ENCODE measurements at places on chromosomes 3 and 15.

DNA sequence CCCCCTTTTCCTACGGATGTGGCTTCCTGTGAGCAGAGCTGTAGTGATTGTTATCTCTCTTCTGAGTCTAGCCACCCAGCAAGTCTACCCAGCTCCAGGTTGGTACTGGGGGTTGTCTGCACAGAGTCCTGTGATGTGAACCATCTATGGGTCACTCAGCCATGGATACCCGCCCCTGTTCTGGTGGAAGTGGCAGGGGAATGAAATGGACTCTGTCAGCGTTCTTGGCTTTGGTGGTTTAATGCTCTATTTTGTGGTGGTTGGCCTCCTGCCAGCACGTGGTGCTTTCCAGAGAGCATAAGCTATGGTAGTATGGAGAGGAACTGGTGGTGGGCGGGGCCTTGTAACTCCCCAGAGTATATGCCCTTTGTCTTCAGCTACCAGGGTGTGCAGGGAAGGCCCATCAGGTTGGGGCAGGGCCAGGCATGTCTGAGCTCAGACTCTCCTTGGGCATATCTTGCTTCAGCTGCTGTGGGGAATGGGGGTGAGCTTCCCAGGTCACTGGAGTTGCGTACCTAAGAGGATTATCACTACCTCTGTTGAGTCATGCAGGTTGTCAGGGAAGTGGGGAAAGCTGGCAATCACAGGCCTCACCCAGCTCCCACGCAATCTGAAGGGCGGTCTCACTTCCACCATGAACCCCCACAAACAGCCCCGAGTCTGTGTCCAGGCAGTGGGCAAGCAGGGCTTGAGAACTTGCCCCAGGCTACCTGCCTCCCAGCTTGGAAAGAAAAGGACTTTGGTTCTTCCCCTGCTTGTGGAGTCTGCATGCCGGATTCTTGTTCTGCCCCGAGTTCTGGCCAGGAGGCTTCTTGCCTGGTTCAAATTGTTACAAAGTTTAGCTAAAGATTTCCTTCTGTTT is 9.0 kb upstream of the ADGRG7 start:
- DNase-seq: no peak

GRCh38 chr3:190533511-190534281 is 19.8 kb downstream of the IL1RAP start:
- no peak for DNase-seq

- DNase-seq: no peak
Observed at GRCh38 chr3:11118181-11118682, 36.1 kb upstream of the HRH1 start.

- no peak for DNase-seq
Observed at GRCh38 chr3:171260466-171260865, 199.7 kb downstream of the TNIK start.

DNA sequence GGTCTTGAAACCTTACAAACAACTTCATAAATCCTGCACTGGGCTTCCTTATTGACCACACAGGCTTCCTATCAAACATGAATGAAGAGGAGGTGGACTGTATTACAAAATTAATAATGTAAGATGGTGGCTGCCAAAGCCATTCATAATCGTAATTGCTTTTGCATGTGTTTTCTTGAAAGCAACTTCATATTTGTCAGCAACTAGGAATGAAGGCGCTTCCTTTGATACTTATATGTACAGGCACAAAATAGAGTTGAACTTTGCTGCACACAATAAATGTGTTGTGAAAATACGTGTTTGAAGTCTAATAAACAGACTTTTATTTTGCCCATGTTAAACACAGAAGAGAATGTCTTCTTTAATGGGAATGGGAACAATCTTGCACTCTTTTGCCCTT is 72.1 kb upstream of the OXTR start:
- DNase-seq: no peak

GRCh38 chr15:88900309-88900981 is 5.1 kb upstream of the HAPLN3 start:
- DNase-seq: no peak

GRCh38 chr15:66592505-66593218 is 26.9 kb upstream of the LCTL start:
- DNase-seq: no peak

GRCh38 chr15:91572110-91572509 is 281.4 kb upstream of the SLCO3A1 start:
- DNase-seq: no peak

DNA sequence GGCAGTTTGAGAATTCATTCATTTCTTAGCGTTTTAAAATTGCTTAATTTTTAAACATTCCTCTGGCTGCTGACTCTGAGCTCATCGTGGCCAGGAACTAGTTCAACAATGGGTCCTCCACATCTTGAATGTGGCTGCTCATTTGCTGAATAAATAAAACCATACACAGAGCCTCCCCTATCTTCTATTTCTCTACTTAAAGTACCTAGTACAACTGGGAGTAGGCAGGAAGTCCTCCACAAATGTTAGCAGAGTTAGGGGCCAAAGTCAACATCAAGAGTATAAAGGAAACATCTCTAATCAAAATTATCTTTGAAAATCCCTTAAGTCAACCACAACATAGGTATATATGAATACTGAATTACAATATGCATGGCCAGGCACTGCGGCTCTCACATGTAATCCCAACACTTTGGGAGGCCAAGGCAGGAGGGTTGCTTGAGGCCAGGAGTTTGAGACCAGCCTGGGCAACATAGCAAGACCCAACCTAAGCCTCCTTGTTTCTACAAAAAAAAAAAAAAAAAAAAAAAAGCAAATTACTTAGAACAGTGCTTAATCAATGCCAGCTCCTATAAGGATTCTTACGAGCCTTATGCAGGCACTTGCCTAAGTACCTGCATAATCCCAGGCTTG is 57.5 kb upstream of the LMOD3 start:
- DNase-seq: no peak

- DNase-seq: no peak
Observed at GRCh38 chr3:57030721-57031120, 29.7 kb upstream of the SPATA12 start.

- DNase-seq: no peak
Observed at GRCh38 chr3:58989163-58989562, 60.7 kb downstream of the CFAP20DC start.

GRCh38 chr3:7444886-7445285 is 584.0 kb downstream of the GRM7 start:
- DNase-seq: no peak

DNA sequence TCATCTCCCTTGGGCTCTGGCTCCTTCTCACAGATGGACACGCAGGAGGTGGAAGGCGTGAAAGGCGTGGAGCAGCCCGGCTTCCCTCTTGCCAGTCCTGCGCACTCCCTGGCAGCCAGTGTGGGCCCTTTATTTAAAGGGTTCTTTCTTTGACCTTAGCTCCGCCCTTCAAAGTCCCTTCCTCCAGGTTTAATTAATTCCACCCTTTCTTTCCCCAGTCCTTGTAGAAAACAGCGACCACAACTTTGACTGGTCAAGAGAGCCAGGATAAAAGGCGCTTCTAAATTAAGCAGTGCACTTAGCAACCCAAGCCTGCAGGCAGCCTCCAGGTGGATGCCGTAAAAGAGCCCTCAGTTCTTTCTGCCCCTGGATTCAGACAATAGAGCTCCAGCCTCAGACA is at the start of gene HDC:
Gene HDC (minus strand): TSS at position 107 of the 400 bp plus-strand sequence. CDS start 103 bp downstream, at position 4.
- no peak for DNase-seq

DNA sequence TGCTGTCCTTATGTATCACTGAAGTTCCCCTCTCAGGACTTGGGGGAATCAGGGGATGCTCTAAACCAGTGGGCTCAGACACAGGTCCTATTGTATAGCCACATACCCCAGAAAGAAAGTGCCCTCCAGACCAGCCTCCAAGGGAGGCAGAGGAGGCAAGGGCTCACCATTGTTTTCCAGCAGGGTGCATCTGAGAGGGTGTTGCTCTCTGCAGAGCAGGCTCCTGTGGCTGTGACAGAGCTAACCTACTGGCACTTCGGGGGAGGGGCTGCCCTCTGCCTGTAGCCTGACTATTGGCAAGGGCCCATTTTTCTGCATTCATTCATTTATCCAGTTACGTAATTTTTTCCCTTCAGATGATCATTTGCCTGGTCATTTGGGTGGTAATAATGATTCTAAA is 39.9 kb downstream of the EEFSEC start:
- no peak for DNase-seq

GRCh38 chr15:66053991-66054390 is 184.7 kb downstream of the RAB11A start:
- DNase-seq: no peak

DNA sequence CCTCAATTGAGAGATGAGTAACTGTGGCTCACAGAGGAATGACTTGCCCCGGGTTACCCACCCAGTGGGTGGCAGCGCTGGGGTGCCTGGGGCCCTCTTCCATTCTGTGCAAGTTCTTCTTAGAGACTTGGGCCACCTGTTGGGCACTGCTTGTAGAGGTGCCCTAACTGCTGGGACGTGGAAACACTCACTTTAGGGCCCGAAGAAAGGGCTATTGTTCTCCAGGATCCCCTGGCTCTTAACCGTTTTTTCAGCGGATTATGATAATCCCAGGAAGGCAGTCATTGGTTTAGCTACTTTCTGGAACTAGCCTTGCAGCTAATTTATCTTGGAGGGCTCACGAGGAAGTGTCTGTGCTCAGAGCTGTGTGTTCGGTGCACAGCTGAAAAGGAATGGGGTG is 66.0 kb upstream of the GCNT3 start:
- no peak for DNase-seq

All from activated CD8-positive, alpha-beta memory T cell treated with anti-CD3 and anti-CD28 coated beads for 1 hour (primary cell).